ENCODE measurements at places on chromosomes 3 and 15.
A peak's percentile ranks its signal among the peaks of the same experiment; 100 is the strongest.

- no peak for DNase-seq
These were observed 31.6 kb downstream of the PRKCD start for GRCh38 chr3:53192608-53193007.

GRCh38 chr15:88399021-88399685, 68.0 kb downstream of the MRPL46 start:
- no peak for DNase-seq

DNA sequence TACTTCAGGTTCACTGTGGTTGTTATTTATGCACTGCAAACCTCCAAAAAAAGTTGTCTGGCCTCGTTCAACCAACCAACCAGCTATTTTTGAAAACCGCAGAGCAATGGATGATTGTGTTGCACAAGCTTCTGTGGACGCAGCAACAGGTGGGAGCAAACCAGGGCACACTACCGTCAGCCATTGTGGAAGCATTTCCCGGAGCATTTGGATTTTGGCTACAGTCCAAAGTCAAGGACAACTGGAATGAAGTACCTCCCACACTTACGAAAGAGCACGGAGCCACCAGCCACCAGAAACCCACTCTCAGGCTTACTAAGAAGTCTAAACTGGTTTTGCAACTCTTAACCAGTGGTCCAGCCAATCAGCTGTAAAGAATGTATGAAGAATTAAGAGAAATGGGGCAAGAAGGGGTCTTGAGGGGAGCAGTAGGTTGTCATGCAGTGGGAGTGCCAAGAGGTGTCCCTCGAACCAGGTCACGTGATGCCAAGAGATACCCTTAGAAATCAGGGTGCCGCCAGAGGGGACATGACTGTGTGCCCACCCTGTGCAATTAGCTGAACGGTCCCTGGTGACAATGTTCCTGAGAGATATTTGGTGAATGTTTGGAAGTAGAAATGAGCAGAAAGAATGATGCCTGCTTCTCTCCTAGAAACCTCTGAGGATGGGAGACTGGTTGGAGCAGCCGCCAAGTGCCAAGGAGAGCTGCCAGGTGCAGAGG, 68.9 kb upstream of the PCSK6 start:
- no peak for DNase-seq

- no peak for DNase-seq
These were observed 148.3 kb downstream of the PLCH1 start for GRCh38 chr3:155596615-155597014.

GRCh38 chr15:62187910-62188309, 22.8 kb upstream of the C2CD4B start:
- DNase-seq: no peak

DNA sequence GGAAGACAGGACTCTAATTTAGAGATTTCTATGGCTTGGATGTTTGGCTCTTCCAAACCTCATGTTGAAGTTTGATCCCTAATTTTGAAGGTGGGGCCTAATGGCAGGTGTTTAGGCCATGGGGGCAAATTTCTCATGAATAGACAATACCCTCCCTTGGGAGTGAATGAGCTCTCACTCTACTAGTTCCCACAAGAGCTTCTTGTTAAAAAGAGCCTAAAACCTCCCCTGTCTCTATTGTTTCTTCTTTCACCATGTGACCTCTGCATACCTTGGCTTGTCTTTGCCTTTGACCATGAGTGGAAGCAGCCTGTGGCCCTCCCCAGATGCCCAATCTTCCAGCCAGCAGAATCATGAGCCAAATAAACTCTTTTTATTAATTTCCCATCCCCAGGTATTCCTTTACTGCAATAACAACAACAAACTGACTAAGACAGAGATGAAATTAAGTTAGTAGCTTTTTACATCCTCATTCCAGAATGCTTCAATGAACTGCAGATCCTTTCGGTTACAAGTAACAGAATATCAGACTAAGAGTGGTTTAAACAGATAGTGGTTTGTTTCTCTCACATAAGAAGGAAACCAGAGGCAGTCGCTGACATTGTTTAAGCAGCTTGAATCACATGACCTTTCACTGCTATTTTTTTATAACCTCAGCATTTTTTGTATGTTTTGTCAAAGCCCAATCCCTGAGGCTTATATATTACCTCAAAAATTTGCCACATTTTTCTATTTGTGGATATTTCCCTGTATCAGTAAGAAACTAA, 1013.3 kb upstream of the SEMA6D start:
- no peak for DNase-seq

DNA sequence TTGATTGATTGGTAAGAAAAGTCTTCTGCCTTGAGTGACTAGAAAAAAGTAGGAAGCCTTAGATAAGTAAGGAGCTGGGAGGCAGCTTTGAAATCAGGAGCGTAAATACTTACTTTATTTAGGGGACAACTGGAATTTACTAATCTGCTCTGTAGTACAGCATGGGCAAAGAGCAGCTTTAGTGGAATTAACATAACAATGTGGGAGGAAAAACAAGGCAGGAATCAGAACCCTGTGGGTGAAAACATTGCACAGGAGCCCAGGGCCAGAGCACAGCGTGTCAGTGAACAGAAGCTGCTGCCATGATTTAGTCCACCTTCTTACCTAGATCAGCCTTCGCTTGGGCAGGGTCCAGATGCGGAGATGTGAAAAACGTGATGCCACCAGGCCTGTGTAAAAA, 14.6 kb downstream of the FMN1 start:
- no peak for DNase-seq

DNA sequence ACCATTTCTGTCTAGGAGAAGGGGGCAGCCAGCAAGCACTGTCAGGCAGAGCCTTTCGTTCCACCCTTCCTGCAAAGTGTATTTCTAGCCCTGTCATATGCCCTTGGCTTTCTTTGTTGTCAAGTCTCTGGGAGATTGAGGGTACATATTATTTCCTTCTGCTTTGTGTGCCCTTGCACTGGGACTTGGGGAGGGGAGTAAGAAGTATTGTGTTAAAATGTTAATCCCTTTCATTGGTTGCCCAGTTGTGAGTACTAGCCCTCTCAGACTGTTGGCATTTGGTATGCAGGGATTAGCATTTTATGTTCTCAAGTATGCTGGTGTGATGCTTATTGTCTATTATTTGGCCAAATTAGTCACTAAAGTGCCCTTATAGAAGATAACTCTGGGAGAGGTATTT, 63.9 kb downstream of the RBM6 start:
- no peak for DNase-seq

GRCh38 chr3:110413266-110413665, 658.4 kb upstream of the NECTIN3 start:
- no peak for DNase-seq

GRCh38 chr3:38468765-38469164, 15.1 kb downstream of the ACVR2B start:
- DNase-seq: no peak

- DNase-seq: no peak
These were observed 66.6 kb downstream of the IL20RB start for GRCh38 chr3:137024348-137024747.

GRCh38 chr3:27449530-27450150, 34.5 kb downstream of the SLC4A7 start:
- DNase-seq: no peak

DNA sequence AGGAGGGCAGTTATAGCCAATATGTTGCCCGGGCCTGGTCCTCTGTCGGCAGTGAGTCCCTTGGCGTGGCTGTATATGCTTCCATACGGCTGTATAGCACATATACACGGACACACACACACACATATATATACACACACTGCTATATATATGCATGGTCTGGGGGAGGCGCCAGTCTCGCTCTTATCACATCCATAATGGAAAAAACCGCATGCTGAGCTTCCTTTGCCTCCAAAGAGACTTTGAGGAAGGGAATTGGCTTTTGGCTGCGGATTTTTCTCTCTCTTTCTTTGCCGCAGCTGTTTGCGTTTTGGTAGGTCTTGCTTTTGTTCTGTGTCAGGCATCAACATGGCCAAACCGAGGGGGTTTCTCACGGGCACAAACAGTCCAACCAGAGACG, 11.3 kb upstream of the TMEM115 start:
- no peak for DNase-seq

GRCh38 chr3:134315286-134316106, 58.8 kb downstream of the AMOTL2 start:
- DNase-seq: no peak

GRCh38 chr3:105274536-105274935, 92.2 kb upstream of the ALCAM start:
- no peak for DNase-seq

- no peak for DNase-seq
These were observed 26.5 kb downstream of the PPP2R3A start for GRCh38 chr3:135992072-135992471.

- peak; percentile 9 for DNase-seq
These were observed 23.9 kb downstream of the ALDH1L1 start for GRCh38 chr3:126156468-126156867.

DNA sequence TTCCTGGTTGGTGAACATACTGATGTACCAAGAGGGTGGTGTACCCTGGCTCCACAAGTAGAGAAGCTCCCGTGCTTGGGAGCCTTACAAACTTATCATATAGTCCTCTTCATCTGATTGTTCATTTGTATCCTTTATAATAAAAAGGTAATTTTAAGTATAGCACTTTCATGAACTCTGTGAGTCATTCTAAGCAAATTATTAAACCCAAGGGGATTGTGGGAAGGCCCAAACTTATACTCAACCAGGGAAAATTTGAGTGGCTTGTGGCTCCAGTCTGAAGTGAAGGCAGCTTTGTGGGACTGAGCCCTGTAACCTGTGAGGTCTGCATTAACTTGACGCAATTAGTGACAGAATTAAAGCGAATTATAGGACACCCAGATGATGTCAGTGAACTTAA, 29.0 kb downstream of the TTBK2 start:
- no peak for DNase-seq

GRCh38 chr15:97522347-97522746, 438.2 kb upstream of the ARRDC4 start:
- no peak for DNase-seq

DNA sequence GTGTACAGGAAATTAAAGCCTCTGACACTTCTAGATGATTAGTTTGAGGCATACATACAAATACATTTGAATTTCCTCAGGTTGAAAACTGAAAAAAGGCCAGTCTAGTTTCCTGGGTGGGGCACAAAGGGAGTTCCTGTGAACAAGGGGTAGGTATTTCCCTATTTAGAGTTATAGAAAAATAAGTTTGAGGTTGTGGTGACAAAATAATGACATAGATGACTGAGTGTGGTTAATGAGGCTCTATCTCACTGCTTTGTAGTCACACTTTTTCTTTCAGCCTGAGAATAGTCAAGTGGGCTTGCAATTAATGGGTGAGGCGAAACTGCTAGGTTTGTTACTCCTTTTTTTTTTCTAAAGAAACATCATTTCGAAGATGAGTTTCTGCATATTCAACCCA, 4.3 kb downstream of the SLCO3A1 start:
- DNase-seq: no peak

- no peak for DNase-seq
These were observed 302.8 kb downstream of the FHIT start for GRCh38 chr3:60948488-60948887.

- no peak for DNase-seq
These were observed 81.9 kb downstream of the EBLN2 start for GRCh38 chr3:73143401-73143800.

- DNase-seq: no peak
These were observed 51.4 kb downstream of the SSUH2 start for GRCh38 chr3:8593021-8593827.

- no peak for DNase-seq
These were observed 618.1 kb downstream of the ZNF385D start for GRCh38 chr3:21132896-21133295.

- DNase-seq: no peak
These were observed 69.6 kb downstream of the PLOD2 start for GRCh38 chr3:146091397-146091796.

DNA sequence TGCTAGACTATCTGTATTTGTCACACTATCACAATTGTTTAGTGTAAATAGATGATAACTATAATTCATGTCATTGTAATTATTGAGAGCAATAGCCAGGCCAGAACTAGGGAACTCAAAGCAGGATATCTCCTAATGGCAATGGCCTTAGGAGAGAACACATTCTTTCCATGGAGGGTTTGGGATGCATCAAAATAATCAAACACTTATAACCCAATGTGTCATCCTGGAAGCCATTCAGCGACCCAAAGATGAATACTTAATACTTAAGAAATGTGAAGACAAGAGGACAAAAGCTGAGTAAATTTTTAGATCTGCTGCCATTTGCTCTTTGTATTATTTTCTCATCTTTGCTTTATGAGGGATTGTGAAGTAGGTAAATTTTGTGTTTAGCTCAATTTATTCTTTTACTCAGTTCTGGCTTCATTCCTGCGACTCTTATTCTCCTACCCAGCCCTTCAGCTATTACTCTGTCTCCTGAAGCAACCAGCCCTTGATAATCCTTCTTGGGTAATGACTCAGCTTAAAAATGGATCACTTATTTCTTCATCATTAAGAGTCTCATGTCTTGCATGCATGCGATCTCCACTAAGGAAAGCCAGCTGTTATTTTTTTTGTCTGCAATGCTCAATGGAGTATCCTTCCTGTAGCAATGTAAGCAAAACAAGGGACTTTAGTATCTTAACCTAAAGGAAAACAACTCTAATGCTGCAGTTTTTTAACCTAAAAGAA, 2.0 kb downstream of the OR4F15 start:
- DNase-seq: no peak

- DNase-seq: no peak
These were observed 6.1 kb upstream of the CP start for GRCh38 chr3:149227591-149228268.

- no peak for DNase-seq
These were observed 126.8 kb upstream of the CLSTN2 start for GRCh38 chr3:139808201-139808600.

DNA sequence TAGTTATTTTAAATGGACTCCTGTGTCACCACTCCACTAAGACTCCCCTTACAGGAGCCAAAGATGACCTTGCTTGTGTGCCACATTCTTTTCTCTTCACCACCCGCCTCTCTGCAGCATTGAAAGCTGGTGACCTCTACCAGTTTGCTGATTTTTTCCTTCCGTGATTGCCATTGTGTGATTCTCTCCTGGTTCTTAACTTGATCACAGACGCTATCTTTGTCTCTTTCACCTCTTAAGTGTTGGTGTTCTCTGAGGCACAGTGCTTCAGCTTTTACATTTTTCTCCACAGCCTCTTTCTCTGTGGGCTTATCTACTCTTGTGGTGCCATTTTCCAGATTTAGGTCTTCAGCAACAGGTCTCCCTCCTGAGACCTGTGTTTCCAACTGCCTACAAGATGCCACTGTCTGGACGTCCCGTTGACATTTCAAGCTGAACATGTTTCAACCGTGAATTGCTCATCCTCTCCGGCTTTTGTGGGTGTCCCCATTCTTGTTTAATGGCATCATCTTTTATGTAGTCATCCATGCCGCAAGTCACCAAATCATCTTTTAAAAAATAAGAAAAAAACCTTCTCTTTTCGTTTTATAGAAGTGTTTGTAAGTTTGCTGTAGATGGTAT, 26.5 kb downstream of the IQGAP1 start:
- no peak for DNase-seq

- no peak for DNase-seq
These were observed 299.6 kb downstream of the CACNA2D3 start for GRCh38 chr3:54421943-54422342.

GRCh38 chr3:10950476-10951294, 41.9 kb upstream of the SLC6A1 start:
- DNase-seq: no peak

GRCh38 chr3:1439395-1439794, 346.6 kb downstream of the CNTN6 start:
- DNase-seq: no peak

GRCh38 chr3:167732313-167733065, 2.2 kb downstream of the PDCD10 start:
- no peak for DNase-seq
